ENCODE measurements at places on chromosomes 7 and 10.

DNA sequence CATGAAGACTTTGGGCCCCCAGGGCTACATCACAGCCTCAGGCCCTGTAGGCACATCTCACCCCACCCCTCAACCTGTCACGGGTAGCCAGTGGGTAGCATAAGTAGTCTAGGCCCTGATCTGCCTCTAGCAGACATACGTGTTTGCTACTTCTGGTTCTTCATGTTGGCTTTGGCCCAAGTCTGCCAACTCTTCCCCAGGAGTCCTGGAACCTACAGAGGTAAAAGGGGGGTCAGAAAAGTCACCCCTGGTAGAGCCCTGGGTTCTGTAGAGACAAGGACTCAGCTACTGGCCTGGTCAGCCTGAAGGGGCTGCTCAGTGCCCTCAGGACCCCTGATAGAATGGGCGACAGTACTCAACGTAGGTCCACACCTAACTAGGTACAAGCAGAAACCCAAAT, 67.5 kb upstream of the UNC5B start:
- DNase-seq = no peak

DNA sequence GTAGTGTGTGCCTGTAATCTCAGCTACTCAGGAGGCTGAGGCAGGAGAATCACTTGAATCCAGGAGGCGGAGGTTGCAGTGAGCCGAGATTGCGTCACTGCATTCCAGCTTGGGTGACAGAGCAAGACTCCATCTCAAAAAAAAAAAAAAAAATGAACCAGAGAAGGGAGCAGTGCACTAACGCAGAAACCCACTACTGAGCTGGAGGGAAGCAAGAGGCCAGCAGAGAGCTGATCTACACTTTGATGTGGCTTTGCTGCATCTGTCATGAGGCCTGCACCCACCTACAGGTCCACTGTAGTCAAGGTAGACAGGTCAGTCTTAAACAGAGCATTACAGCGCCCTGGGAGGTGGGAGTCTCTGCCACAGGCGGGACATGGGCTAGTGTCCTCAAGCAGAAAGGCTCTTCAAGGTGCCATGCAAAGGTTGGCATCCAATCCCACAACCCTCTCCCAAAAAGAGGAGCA, 30.0 kb downstream of the MAT1A start:
- DNase-seq = no peak

GRCh38 chr7:93307131-93307660, 75.0 kb downstream of the VPS50 start:
- DNase-seq = no peak

- no peak for DNase-seq
These were observed 6.7 kb upstream of the OTUD1 start for GRCh38 chr10:23432166-23432565.

GRCh38 chr10:84225427-84226173, at the start of gene LRIT2:
Gene LRIT2, minus strand, starts transcription at chr10:84225544. Its CDS starts 24 bp downstream, at chr10:84225520.
- no peak for DNase-seq

GRCh38 chr7:151875942-151876898, 695 bp downstream of the PRKAG2 start:
- DNase-seq = peak; percentile 58
